ENCODE measurements at places on chromosomes 3 and 15. TPM values are rescaled to one million over a fixed set of nuclear protein-coding genes. Genes with fewer than 3 reads are reported as not detected.

DNA sequence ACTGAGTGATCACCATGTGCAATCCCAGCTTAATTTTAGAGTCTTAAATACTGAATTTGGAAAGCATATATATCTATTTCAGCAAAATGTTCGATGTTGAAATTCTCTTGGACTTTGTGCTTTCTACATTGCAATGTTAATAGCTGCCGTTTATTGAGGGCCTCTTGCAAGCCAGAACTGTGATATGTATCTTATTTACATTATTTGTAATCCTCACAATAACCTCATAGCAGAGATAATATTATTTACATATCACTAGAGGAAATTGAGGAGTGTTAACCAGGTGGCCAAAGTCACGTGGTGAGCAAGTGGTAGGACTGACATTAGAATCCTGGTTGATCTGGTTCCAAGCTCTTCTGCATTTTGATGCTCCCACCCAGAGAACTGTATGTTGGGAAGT is 254.1 kb downstream of the SLC9A9 start:
- DNase-seq = no peak

DNA sequence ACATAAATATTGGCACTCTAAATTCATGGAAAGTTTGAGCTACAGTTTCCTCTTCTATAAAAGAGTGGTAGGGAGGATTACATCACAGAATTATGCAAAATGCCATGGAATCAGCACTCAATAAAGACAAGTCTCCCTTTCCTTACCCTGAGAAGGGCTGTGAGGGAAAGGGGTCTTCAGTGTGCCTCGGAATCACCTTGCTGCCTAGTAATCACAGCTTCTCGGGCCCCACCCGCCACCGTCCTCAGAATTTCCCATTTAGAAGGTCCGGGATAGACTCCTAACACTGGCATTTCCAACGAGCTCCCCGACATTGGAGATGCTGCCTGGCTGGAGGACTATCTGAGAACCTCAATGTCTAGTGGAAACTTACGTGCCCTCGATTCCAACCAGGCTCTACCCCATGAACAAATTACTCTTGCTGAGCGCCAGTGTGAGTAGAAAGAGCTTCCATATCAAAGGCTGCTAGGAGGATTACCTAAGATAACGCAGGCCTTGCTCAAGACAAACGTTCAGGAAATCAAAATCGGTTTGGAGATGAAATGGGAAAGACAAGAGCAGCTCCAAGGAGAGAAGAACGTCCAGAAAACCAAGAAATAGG is 92.1 kb upstream of the CHD2 start:
- DNase-seq = no peak

GRCh38 chr15:91909111-91909510 is 55.6 kb downstream of the SLCO3A1 start:
- DNase-seq = no peak

- DNase-seq = peak; percentile 72
Measured at GRCh38 chr15:68817304-68818065, 3.2 kb downstream of the ANP32A start.

GRCh38 chr3:185103359-185104127 is 49.3 kb downstream of the C3orf70 start:
- DNase-seq = no peak

DNA sequence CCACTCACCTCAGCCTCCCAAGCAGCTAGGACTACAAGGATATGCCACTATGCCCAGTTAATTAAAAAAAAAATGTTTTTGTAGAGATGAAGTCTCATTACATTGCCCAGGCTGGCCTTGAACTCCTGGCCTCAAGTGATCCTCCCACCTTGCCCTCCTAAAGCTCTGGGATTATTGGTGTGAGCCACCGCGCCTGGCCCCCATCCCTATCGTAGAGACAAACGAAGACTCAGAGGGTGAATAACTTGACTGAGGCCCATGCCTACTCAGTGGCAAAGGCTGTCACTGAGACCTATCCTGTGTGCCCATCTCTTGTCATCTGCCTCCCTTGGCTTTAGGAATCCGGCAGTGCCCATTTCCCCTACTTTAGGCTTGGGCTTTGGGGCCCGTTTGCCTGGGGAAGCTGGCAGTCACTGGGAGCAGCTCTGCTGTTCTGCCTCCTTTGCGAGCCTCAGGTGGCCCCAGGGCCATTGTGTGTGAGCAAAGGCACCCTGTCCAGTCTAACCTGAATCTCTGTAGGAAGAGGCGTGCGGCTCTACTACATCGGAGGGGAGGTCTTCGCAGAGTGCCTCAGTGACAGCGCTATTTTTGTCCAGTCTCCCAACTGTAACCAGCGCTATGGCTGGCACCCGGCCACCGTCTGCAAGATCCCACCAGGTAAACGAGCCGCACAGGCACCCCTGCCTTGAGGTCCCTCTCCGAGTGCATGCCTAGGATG is 70.1 kb downstream of the AAGAB start:
- no peak for DNase-seq

- no peak for DNase-seq
Measured at GRCh38 chr3:42214565-42215283, 51.3 kb downstream of the CCK start.

DNA sequence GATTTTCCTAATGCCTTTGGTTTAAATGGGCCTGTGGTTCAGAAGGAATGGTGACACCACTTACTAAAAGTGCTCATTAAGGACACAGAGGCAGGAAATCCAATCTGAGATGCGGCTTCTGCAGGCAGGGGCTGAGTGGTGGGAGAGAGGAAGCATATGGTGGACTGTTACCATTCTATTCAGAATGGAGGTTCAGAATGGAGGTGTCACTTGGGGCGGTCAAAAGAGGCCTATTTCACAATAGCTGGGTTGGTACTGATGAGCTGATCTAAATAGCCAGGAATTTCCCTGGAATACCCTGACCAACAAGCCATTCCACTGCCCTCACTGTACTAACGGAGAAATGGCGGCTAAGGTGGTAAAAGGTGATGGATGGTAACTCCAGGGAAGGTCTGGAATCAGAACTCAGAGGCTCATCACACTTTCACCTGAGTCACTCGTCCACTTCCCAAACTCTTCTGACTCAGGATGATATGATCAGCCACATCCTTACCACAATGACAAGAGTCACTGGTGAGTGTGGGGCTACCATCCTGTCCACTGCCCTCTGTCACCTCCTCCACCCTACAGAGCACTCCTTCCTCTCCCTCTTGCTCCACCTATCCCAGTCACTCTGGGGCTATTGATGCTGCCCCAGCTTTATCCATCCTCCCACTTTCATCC is 15.7 kb downstream of the RFT1 start:
- DNase-seq = no peak

DNA sequence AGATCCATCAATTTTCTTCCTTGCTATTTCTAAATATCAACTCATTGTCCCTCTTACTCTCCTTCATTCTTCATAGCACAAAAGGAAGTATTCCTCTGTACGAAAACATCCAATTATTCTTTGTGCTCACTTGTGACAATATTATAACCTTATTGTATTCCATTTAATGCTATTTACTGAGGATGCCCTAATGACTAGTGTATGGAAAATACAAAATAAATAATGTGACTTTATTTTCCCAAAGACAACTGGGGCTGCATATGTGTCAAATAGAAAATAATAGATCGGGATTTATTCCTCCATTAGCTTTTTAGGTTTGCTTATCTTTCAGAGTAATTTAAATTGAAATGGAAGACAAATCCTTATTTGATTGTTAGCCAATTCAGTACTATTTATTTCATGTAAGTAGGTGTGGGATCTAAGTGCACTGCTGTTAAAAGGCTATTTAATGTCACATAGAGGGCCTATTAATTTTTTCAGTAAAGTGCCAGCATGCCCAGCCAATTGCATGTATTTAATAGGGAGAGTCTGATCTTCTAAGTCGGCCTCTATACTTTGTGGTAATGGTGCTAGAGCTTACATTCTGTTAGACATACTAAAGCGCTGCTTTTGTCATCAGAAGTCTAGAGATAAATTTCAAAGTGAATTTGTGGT is 329.8 kb downstream of the MCTP2 start:
- DNase-seq = no peak

DNA sequence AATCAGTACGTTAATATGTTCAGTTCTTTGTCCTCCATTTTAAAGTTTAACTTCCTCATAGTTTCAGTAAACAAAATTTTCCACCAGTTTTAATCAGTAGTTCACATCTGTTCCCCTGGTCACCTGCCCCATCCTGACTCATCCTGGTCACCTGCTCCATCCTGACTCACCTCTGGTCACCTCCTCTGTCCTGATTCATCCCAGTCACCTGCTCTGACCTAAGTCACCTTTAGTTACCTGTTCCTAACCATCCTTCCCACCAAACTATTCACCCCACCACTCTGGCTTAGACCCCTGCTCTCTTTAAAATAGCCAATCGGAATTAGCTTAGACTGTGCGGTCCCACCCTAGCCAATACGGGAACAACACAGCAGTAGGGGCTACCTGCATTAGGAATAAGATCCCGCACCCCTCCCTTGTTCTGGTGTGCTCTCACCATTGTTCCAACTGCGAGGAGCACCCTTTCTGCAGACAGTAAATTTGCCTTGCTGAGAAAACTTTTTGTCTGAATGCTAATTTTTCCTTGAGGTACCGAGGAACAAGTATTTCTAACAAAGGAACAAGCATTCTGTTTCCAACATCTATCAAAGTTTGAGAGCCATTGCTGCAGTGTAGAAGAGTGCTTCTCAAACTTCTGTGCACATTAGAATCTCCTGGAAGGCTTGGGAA is 169.3 kb downstream of the ADAMTS17 start:
- no peak for DNase-seq

DNA sequence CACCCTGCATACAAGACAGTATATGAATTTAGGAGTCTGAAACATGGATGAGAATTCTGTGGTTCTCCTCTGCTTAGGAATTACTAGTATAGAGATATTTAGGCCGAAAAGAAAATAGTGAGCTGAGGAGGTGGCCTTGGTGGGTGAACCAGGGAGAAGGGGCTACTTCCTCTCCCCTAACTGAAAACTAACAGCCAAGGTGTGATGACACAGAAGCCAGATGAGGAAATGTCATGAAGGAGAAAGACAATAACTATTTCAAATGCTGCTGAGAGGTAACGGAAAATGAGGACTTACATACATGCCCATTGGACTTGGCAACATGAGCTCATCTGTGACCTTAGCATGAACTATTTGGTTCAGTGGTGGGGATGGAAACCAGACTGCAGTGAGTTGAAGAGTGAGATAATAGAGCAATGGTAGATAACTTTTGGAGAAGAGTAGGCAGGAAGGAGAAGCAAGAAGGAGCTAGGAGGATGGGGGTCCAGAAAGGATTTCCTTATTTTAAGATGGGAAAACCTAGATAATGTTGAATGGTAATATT is 114.4 kb upstream of the TSPAN3 start:
- no peak for DNase-seq

DNA sequence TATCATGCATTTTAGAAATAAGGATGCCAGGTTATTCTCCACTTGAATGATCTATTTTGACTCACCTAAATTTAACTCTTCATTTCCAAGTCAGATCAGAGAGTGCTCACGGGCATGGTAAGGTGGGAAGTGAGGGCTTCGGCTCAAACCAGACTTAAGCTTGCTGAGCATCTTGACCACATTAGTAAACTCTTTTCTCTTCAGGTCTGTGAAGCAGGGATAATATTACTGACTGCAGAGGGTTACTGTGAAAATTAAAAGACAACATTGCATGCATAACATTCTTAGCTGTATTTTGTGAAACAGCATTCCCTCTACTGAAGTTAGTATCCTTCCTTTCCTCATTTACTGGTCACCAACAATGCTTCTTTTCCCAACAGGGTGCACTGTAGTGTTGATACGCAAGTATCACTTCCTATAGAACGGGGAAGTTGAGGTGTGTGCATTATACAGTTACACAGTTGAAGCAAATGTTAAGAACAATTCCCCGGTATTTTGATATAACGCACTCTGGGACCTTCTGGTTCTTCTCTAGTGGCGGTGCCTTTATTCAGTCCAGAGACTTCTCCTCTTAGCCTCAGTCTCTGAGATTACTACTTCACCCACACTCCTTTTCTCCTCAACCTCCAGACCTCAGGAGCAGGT is 74.1 kb upstream of the MNS1 start:
- no peak for DNase-seq

DNA sequence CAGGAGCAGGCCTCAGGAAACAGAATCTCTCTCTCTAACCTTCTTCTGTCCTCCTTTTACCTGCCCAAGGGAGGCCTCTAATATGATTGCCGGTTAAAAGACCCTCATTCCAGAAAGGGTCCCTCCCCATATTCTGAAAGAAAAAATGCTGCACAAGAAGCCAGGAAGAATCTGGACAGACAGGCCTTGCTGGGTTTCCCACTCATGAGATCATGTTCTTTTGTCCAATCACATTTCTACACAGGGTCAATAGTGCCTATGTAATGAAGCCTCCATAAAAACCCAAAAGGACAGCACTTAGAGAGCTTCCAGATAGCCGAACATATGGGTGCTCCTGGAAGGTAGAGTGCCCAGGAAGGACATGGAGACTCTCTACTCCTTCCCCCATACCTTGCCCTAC is 146.0 kb downstream of the MYO9A start:
- DNase-seq = no peak

GRCh38 chr15:56919031-56919608 is 676 bp downstream of the TCF12 start:
- peak; percentile 42 for DNase-seq

Gene SCG5
- total RNA-seq = 124 TPM

Gene WWTR1
- total RNA-seq = 8.0 TPM

Gene ELL3
- total RNA-seq = 3.0 TPM

Gene PROS1
- 14.2 TPM for total RNA-seq

Gene RAB43
- 3.3 TPM for total RNA-seq

Gene ATP1B3
- total RNA-seq = 40.7 TPM

Gene FAM98B
- total RNA-seq = 47.9 TPM

Gene PCOLCE2
- total RNA-seq = 4.5 TPM

Gene CHRNB4
- total RNA-seq = 1.1 TPM

Gene CAND2
- 14.5 TPM for total RNA-seq

Gene SPRED1
- total RNA-seq = 77.4 TPM
